AG20443 (cell line): ENCODE measurements at places on chromosomes 2 and 18.

GRCh38 chr2:143558665-143559064 is 429.4 kb downstream of the ARHGAP15 start:
- DNase-seq, result peak; percentile 35

GRCh38 chr2:60948161-60948560 is 66.8 kb downstream of the REL start:
- DNase-seq, result no peak

GRCh38 chr2:178413472-178414265 is 37.3 kb downstream of the PRKRA start:
- peak; percentile 76 for DNase-seq

DNA sequence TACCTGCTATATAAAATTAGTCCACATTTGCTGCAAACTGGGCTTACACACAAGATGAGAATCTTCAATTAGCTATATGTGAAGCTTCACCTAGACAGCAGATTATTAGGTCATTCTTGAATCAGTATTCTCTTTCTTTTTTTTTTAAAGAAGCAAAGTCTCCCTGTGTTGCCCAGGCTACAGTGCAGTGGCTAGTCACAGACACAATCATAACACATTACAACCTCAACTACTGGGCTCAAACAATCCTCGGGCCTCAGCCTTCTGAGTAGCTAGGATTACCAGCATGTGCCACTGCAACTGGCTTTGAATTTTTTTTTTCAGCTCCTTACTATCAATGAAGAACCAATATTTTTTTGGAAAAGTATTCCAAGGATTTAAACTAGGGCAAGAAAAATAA is 30.5 kb downstream of the OLA1 start:
- DNase-seq, result no peak

DNA sequence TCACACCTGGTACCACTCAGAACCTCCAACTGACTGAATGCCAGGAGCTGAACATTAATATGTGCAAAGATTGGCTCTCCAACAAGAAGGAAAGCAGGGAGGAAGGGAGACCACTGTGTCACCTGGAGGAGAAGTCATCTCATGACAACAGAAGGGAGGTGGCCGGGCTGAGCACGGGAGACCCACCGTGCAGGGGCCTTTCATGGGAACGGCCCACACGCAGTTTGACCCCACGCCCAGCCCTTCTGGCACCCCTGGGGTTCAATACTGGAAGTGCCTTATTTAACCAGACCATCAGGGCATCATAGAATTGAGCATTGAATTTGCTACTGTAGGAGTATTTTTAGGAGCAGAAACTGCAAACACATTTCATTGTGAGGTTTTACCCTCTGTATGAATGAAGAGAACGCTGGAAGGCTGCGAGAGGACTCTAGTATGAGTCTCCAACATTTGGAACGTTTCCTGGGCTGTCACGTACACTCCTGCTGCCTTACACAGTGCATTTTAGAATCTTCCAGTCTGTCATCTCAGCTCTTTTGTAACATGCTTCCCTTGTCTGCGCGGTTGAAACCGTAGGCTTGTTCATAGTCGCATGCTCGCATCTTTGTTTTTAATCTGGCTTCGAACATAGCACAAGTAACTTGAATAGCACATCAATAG is 132.1 kb downstream of the NFATC1 start:
- no peak for DNase-seq

GRCh38 chr2:207629553-207629952 is 4.4 kb upstream of the METTL21A start:
- no peak for DNase-seq

DNA sequence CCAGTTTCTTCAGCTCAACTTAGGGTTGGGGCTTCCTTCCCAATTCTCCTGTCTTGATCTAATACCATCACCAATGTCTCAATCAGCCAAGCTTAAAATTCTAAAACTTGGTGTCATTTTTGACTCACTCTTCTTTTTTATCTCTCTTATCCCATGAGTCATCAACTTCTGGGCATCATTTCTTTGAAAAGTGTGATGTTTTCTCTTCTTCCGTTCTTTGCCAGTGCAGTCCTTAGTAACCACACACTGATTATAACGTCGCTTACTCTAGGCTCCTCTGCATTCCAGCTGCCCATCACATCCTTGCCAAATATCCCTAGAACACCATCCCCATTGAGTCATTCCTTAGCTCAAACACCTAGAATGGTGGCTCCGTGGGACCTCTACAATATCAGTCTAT is 27.4 kb upstream of the MRO start:
- peak; percentile 50 for DNase-seq

DNA sequence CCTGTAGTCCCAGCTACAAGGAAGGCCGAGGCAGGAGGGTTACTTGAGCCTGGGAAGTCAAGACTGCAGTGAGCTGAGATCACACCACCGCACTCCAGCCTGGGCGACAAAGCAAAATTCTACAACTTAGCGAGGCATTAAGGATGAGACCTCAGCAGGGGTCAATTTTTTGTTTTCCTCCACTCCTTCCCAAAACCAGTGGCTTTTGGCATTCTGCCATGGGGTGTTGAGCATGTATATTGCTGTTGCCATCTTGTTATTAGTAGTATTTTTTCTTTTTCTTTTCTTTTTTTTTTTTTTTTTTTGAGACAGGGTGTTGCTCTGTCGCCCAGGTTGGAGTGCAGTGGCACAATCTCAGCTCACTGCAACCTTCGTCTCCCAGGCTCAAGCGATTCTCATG is 8.9 kb upstream of the GIGYF2 start:
- no peak for DNase-seq

DNA sequence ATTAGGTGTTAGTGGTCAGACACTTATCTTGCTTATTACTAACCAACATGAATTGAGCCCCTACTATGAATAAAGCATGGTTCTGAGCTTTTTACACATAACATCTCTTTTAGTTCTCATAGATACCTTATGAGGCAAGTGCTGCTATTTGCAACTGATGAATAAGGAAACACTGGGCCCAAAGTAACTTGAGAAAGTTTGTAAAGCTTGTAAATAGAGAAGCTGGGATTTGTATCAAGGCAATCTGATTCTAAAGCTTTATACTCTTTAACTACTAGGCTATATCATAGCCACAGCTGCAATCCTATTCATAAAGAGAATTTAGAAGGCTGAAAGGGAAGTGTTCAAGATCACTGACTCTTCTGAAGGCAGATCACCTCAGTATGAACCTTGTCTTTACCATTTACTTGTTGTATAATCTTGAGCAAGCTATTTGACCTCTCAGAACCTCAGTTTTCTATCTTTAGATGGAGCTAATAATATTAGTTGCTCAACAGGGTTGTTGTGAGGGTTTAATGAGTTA is 60.4 kb downstream of the ABCB11 start:
- DNase-seq, result no peak

- no peak for DNase-seq
Observed at GRCh38 chr18:66560094-66560493, 43.8 kb downstream of the CDH19 start.

- DNase-seq, result no peak
Observed at GRCh38 chr2:233354500-233354924, 218 bp downstream of the DGKD start.
